ENCODE measurements at places on chromosomes 3 and 15.

GRCh38 chr3:71211083-71211482 is 372.4 kb downstream of the FOXP1 start:
- DNase-seq: no peak

DNA sequence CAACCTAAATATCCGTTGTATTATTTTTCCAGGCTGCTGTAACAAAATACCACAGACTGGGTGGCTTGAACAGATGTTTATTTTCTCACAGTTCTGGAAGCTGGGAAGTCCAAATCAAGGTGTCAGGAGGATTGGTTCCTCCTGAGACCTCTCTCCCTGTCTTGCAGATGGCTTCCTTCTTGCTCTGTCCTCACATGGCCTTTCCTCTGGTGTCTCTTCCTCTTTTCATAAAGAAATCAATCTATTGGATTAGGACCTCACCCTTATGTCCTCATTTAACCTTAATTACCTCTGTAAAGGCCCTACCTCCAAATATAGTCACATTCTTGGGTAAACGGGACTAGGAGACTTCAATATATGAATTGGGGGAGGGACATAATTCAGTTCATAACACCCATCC is 89.2 kb upstream of the PLCL2 start:
- no peak for DNase-seq

- no peak for DNase-seq
These were observed 1029.8 kb downstream of the ROBO1 start for GRCh38 chr3:78737988-78738387.

DNA sequence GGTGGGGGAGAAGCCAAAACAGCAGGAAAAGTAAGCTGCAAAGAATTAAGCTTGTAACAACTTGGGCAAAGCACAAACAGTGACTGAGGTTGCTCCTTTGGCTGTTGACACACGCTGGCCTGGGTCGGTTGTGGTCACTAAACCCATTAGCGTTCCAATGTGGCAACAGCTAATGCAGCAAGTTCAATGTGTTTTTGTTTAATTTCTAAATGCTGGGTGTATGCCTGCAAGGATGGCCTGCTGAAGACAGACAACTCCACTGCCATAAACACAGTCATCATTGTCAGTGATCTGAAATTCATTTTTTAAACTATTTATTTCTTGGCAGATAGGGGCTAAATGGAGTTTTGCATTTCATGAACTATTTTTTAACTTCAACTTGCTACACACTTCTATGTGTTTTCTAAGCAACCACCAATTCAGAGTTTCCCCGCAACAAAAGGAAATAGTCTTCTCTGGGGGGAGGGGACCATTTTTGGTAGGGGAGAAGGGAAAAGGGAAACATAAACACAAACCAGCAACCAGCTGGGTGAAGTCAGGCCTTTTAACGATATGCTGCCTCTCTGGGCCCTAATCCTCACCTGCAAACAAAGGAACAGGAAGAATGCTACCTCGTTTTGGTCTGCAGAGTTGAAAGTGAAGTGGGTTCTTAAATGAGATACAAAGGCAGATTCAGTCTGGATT is 34.8 kb upstream of the WNT5A start:
- DNase-seq: no peak

DNA sequence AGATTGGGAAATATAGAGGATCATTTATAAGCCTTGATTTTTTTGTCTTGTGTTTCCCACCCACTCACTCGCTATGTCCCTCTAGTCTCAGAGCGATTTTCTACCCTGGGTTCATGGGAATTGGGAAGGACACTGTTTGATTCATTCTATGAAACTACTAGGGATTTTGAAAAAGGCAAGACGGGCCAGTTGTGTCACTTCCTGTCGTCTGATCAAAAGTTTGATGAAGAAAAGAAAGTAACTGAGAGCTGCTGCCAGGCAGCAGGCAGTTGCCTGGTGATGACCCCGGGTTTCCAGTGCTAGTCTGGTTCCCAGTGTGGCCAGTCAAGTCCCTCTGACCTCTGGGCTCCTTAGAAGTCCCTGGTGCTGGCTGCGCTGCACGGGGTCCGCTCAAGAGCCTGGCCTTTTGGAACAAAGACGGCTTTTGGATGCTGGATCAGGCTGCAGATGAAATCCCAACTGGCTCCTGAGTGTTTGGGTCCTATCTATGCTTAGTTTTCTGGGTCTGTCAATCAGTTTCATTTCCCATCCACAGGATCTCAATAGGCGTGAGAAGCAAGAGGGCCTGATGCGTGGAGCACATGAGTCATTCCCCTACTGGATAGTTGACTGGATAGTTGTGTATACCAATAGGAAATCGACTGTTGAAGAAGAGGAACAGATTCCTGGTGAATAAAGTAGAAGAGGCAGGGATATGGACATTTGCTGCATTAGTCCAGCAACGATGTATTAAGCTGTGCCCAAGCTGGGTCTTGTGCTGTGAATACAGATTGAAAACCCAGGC is 89.7 kb downstream of the EEFSEC start:
- no peak for DNase-seq

GRCh38 chr15:78149805-78150751 is 916 bp downstream of the IDH3A start:
- no peak for DNase-seq

DNA sequence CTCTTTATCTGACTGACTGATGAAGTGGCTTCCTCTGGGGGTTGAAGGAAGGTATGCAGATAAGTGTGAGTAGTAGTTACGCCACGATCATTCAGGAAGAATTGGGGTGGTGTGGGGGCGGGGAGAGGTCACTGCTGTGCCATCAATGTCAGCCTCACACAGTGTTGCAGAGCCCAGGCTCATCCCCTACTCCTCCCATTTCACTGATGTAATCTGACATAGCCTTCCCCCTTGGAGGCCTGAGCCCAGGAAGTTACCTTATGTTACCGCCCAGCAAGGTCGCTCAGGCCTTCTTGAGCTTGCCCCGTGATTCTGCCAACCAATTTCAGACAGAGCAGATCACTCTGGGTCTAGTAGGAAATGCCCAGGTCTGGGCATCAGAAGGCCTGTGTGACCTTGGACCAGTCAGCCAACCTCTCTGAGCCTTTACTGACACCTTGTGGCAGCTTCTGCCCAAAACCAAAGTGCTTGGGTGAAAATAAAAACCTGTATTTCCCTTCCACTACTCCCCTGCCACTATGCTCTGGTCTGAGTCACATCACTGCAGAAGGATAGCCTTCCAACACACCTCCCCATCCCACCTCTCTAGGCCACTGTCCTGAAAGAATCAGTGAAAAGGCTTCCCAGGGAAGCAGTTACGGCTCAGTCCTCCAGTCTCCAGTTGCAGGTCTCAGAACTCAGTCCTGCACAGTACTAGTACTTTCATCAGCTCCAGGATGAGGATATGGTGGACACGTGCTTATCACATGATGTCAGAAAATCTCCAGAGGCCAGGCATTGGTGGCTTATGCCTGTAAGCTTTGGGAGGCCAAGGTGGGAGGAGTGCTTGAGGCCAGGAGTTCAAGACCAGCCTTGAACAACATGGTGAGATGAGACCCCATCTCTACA is 28.1 kb upstream of the INSYN1 start:
- DNase-seq: no peak

- no peak for DNase-seq
These were observed 417.4 kb upstream of the ATP11B start for GRCh38 chr3:182375916-182376315.

DNA sequence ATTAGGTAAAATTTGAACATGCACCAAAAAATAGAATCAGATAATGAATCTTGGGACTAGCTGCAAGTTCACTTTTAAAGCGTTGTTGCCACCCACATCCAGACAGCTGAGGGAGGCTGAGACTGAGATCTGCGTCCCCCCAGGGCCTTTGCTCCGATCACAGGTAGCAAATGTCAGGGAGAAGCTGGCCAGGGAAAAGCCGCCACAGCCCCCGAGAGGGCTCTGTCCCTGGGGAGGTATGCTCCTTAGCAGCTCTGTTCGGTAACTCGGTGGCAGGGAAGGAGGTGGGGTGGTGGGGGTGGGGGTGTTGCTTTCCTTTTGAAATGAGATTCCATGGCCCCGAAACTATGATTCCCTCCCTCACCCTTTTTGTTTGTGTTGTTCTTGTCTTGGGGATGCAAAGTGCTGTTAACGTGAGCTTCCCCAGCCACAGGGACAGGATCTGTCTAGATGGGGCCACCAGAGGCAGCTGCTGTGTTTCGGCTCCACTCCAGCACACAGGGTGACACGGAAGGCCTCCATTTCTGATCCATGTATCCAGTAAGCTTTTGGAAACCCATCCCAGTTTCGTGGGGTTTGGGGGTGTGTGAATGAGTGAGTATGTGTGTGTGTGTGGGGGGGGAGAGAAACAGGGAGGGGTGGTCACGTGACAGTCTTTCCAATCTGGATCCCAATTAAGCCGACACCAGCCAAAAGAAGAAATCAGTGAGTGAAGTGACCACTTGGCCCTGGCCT is 1.1 kb upstream of the MINAR1 start:
- no peak for DNase-seq

- DNase-seq: no peak
These were observed 71.5 kb downstream of the TJP1 start for GRCh38 chr15:29750754-29751153.

- DNase-seq: no peak
These were observed 456.5 kb upstream of the GOLIM4 start for GRCh38 chr3:168552251-168552650.

- no peak for DNase-seq
These were observed 26.0 kb downstream of the DCBLD2 start for GRCh38 chr3:98875535-98875934.

DNA sequence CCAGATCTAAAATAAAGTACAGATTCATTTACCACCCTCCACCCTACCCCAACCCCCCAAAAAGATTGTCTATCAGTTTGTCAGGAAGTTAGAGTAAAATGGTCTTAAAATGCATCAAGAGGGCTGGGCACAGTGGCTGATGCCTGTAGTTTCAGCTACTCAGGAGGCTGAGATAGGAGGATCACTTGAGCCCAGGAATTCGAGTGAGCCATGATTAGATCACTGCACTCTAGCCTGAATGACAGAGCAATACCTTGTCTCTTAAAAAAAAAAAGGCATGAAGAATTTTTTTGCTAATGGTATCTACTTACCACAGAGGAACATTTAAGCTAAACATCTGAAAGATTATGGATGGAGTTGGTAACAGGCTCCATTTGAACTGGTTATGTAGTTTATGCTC is 71.0 kb downstream of the RBM6 start:
- DNase-seq: no peak

DNA sequence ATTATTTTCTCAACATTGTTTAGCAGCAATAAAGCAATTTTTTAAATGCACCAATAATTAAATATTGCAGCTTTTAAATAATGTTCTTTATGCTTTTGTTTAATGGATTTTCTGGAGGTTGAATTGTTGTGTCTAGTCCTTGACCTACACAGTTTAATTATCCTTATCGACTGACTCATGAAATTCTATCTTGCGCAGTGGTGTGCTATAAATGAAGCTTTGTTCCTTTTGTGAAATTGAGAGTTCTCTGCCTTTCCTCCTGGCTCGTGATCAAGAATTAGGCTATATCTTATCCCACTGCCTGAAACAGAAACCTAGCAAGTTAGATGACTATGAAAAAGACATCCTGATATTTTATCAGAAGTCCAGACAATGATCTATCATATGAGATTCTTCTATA is 37.0 kb upstream of the PIK3R4 start:
- no peak for DNase-seq

GRCh38 chr3:59285560-59285959 is 235.7 kb upstream of the CFAP20DC start:
- DNase-seq: no peak

- no peak for DNase-seq
These were observed 40.9 kb downstream of the ONECUT1 start for GRCh38 chr15:52749258-52749657.

DNA sequence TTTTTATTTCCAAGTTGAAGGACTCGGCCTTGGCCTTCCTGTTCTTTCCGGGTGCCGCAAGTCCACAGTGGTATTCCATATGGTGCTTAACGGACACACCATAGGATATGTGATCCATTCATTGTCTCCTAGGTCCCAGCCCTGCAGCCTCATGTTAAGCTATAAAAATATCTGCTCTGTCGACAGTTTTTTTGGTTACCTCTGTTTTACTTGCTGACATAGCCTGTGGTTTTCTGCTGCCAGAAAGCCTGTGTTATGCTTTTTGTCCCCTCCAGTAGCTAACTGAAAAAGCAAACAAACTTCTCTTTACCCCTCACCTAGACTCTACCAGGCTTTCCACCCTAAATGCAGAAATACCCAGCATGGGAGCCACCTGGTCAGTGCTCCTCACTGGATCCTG is 5.3 kb downstream of the INAFM2 start:
- DNase-seq: no peak

- no peak for DNase-seq
These were observed 31.8 kb downstream of the MGA start for GRCh38 chr15:41692049-41692448.

DNA sequence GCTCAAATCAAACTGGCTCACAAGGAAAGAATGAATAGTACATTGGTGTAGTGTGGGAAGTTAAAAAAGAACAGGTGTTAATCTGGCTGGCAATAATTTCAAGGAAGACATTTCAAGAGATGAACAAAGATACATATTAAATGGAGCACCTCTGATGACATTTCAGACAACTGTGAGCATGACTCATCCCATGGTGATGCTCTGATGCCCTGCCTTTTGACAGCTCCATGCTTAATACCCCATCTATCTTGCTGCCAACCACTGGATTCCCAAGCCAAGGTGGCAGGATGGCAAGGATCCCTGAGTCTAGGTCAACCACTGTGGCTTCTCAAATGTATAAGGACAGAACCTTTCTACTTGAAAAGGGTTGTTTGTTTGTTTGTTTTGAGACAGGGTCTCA is 29.3 kb downstream of the LRRC2 start:
- no peak for DNase-seq

GRCh38 chr3:104750581-104750980 is 616.1 kb upstream of the ALCAM start:
- DNase-seq: no peak

DNA sequence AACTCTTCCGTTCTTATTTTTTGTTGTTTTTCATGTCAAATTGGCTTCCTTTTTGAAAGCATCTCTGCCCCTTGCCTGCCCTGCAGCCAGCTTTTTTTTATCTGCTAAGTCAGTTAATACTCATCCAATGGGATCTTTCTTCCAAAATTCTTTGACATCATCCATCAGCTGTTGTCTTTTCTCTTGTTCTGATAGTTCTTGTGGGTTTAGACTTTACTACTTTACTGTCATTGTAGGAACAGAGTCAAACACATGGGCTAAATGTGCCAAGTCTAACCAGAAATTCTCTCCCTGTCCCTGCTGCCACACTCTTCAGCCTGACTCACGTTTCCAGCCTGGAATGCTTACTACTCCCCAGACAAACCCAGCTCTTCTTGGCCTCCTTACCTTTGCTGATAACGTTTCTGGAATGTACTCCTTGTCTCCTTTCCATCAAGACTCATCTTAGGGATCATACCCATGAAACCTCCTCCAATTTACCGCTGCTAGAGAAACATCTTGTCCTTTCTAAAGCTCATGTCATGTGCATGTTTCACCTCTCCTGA is 10.7 kb upstream of the VPS8 start:
- DNase-seq: no peak

DNA sequence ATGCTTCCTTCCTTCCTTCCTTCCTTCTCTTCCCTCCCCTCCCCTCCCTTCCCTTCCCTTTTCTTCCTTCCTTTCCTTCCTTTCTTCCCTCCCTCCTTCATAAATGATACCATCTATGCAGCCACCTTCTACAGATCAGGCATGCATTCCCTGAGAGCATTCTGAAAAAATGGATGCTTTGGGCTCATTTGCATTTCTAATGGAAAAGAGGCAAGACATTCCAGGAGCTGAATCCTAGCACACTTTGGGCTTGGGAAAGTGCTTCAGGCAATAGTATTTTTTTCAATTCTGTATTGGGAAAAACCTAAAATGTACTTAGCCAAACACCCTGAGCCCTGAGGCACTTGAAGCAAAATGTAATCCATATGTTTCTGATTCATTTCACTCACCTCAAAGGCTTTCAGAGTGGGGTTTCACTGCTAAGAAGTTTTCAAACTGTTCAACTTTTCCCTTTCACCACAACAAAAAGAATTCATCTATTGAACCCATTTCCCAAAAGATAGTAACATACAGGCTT is 220.1 kb upstream of the RORA start:
- no peak for DNase-seq

Measured in GM12892 (cell line).